Epithelial cell of proximal tubule (primary cell): ENCODE measurements at places on chromosomes 7 and 10. TPM values are rescaled to one million over a fixed set of nuclear protein-coding genes. Genes with fewer than 3 reads are reported as not detected.

Gene TMEM236
- 0.07 and 0.17 TPM in 2 replicates for total RNA-seq

Gene RAMP3
- total RNA-seq = not detected in 2 replicates

Gene NAT16
- total RNA-seq = 0.12 TPM in 1 of 2 replicates, not detected in the other

Gene CRHR2
- total RNA-seq = not detected in 2 replicates

Gene LIPJ
- not detected in 2 replicates for total RNA-seq

Gene CALML3
- not detected in 2 replicates for total RNA-seq
